ENCODE measurements at places on chromosomes 7 and 10.

- DNase-seq: no peak
Observed at GRCh38 chr7:150811-151221, 41.6 kb upstream of the FAM20C start.

GRCh38 chr10:128875030-128875744 lies 591.9 kb upstream of the MGMT start:
- DNase-seq: no peak

- no peak for DNase-seq
Observed at GRCh38 chr10:50990568-50991455, 83.5 kb upstream of the PRKG1 start.

DNA sequence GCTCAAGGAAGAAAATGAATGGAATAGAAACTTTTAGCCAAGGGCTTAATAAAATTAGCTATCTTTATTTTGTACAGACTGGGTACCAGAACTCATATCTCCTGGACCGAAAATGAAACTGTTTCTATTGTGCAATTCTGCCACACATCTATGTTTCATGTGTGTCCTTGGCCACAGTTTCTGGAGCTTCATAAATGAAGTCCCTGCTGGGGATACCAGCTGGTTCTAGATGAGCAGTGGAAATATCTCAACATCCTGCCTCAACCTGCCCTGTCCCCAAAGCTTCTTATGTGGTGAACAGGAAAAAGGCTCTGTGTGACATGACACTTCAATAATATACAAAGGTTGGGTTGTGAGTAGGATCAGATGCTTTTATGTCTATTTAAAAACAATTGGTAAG lies 310.1 kb upstream of the SORCS1 start:
- no peak for DNase-seq

- DNase-seq: no peak
Observed at GRCh38 chr7:99380032-99380822, 5.7 kb downstream of the ARPC1B start.

DNA sequence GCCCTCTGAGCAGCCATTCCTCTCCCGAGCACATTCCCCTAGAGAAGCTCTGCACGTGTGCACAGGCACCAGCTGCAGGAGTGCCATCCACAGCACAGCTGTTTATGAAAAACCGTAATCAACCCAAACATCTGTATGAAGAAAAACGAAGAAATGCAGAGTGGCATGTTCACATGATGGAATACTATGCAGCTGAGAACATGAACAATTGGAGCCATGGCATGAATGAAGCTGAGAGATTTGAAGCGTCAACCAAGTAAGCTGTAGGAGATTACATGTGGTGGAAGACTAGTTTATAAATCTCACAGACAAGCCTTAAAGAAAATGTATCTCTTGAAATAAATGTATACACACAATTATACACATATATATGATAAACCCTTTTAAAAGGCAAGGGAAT lies 176.5 kb downstream of the EBF3 start:
- no peak for DNase-seq

DNA sequence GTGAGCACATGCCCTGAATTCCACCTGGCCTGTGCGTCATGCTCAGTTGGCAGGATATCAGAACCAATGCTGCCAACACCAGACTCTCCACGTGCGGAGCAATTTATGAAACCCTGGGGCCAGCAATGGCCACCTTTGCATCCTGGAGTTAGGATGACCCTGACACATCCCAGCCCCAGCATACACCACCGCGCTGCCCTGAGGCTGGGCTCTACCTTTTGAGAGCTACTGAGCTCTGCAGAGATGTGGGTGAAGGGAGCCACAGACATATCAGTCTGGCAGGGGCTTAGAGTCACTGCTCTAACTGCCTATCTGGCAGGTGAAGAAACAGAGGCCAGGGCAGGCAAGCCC lies 41.9 kb downstream of the SYPL1 start:
- no peak for DNase-seq

GRCh38 chr7:1668396-1669063 lies 1.5 kb upstream of the ELFN1 start:
- DNase-seq: no peak

DNA sequence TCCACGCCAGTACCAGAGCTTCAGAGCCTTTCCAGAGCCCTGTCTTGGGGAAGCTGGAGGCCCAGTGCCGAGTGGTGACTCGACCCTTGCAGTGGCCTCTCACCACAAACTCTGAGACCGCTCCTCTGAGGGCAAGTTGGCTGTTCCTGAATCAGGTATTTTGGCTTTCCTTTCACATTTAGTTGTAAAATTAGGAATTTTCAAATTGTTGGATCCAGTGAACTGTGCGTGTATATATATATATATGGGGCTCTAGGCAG lies 128.7 kb upstream of the UNC5B start:
- DNase-seq: no peak

DNA sequence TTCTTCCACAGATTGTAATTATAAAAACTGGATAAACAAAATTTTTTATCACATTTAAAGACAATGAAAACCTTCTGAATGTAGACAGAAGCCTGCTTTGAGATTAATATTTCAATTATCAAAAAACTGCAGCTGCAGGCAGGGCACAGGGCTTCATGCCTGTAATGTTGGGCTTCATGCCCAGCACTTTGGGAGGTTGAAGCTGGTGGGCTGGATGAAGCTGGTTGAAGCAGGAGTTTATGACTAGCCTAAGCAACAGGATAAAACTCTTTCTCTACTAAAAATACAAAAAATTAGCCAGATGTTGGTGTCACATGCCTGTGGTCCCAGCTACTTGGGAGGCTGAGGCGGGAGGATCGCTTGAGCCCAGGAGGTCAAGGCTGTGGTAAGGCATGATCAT lies 41.2 kb downstream of the PDZD8 start:
- no peak for DNase-seq

GRCh38 chr10:69848454-69848853 lies 46.7 kb downstream of the COL13A1 start:
- no peak for DNase-seq

DNA sequence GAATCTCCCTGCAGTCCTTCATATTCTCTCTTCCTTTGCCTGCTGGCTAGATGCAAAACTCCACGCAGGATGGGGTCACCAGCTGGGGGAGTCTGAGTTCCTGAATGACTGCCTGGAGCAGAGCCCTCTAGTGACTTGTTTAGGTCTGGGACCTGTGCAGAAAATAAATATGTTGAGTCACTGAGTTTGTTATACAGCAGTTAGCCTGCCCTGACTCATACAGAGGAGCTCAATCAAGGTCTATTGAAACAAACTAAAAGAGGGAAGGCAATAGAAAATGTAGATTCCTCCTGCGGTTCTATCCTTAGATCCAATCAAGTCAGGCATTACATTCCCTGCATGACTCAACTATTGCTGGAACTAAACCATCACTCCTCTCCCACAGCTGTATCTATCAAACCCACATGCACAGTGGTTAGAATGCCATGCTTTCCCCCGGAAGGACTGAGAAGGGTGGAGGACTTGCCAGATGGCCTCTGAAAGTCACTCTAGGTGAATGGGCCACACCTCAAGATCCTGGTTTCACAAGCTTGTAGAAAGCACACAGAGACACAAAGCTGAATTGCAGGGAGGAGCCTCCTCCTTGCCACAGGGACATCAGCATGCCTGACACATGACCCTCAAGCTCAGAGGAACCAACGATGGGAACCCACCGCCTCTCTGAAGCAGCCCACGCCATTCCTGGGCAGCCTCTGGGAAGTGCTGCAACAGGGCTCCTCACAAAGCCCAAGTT lies 73.9 kb downstream of the SH3PXD2A start:
- no peak for DNase-seq

DNA sequence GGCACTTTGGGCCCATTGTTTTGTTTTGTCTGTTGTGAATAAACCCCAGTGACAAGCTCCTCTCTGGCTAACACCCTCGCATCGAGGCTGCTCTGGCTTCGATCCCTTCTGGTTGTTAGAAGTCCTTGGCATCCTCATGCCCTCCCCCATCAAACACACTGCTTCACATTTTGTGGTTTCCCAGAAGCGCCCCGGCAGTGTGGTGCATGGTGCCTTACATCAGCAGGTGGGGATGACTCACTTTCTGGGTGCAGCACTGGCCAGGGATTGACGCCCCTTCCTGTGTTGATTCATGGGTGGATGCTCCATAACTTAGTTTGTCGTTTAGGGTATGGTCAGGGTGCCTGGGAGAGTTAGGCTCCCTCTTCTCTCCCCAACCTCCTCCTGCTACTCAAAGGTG lies 51.4 kb downstream of the PLPP4 start:
- no peak for DNase-seq

DNA sequence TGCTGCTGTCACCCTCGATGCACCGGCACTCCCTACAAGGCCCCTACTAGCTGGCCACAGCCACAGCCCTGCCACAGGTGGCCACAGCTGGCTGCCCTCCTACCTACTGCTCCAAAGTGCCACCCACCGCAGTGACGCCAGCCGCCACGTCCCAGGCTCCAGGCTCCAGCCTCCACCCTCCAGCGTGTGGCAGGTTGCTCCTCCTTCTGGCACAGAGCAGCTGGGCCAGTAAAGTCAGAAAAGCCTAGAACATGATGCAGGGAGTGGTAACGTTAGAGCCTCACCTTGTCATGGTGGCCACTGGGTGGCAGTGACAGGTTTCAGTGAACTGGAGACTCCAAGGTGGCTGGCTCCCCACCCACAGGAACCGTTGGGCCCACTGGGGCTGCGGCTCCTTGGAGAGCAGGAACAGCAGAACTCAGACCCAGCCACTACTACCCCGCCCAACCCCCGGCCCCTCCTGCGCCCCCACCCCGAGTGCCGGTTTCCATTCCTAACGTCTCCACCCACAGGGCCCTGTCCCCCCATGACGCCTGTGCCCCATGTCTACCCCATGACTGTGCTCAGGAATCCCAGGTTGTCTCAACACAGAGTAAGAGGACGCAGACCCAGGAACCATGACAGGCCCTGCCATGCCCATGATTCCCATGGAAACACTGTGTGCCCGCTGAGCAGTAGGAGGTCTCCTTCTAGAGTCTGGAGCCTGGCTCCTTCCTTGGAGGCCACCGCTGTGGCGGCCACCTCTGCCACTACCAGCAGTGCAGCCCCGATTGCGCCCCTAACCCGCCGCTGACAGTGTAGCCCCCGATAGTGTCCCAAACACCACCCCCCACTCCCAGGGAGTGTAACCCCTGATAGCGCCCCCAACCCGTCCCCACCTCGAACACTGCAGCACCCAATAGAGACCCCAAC lies 52.3 kb upstream of the ZNF33B start:
- DNase-seq: no peak

GRCh38 chr7:17229228-17229627 lies 69.2 kb upstream of the AHR start:
- DNase-seq: no peak

GRCh38 chr7:118222591-118222990 lies 1.9 kb upstream of the ANKRD7 start:
- DNase-seq: no peak

GRCh38 chr10:3516234-3516922 lies 268.6 kb downstream of the KLF6 start:
- no peak for DNase-seq

DNA sequence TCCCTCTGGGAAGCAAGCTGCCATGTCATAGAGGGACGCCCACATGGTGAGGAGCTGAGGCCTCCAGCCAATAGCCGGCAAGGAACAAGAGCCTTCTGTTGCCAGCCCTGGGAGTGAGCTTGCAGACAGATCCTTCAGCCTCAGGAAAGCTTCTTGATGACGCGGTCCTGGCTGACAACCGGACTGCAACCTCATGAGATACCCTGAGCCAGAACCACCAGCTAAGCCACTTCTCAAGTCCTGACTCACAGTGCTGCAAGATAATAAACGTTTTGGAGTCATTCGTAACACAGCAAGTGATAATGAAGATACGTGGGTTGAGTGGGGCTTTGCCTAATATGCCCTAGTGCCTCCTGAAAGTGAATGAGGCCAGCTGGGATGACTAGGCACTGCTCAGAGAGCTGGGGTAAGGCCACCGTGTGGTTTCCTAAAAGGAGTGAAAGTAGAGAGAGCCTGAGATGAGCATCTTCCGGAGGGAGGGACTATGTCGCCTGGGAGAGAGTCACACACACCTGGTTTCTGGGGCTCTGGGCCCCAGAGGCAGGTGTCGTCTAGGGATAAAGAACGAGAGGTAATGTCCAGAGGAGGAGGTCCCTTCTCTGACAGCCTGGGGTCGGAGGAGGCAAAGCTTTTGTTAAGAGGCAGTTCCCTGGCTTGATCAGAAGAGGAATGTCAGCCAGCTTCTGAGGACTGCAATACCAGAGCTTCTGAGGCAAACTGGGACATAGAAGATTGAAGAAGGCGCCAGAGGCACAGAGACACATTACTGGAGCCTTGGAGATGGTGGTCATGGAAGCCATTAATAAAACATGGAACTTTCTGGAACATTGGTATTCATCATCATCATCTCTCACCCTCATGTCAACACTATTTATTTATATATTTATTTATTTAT lies 53.6 kb downstream of the PYROXD2 start:
- no peak for DNase-seq

DNA sequence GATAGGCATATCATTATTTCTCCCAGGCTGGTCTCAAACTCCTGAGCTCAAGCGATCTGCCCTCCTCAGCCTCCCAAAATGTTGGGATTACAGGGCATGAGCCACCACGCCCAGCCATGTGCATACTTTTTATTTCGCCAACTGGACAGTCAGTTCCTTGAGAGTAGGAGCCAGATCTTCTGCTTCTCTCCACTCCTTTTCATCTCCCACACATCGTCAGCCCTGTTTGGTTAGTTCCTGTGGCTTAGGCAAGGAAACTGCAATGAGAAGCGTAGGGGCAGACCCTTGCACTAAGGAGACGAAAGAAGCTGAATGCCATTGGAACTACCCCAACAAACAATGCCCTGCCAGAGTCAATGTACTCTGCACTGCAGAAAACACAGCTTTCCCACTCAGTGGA lies 178.2 kb downstream of the TRIL start:
- DNase-seq: no peak

GRCh38 chr10:26944261-26944882 lies 83.6 kb upstream of the ABI1 start:
- DNase-seq: no peak

DNA sequence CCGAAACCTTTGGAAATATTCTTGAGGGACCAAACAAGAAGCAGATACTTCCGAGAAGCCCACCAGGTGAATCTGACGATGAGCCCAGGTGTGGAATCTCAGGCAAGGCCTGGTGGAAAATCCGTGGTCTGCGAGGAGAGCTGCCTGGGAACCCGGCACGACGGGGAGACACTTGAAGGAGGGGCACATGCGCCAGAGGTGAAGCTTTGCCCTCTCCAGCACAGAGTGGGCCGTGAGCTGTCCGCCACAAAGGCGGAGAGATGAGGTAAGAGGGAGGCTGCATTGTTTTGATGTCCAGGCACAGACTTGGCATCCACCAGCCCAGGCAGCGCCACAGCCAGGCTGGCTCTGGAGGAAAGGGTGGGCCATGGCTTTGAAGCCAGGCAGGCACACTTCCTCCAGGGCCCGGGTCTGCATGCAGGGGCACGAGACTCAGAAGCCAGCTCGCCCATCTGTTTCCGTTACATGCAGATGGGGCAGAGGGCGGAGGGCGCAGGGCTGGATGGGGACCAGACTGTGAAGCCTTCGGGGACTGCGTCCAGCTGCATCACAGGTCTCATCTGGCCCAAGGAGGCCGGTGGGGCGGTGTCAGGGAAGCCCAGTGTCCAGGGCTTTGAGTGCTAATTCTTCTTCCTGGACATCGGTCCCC lies 45.4 kb downstream of the CALML3 start:
- no peak for DNase-seq

DNA sequence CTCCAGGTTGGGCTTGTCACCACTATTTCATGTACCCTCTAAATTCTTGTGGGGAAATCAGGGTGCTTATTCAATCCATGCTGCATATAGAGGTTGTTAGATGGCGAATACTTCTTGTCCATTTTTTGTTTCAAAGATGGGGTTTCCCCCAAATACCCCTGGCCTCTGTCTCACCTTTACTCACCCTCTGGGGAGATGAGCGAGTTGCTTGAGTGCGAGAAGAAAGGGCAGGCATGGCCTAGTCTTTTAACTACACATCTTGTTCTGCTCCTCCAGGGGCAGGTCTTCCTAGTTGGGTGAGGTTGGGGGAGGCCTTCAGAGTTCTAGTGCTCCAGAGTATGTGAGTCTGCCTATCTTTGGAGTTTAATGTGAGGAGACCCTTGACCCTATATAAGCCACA lies 46.2 kb downstream of the HHEX start:
- DNase-seq: no peak

All from stimulated activated CD4-positive, alpha-beta T cell treated with anti-CD3 and anti-CD28 coated beads, TNF-alpha, amount 100 ng/mL, for 1 hour (primary cell).